SK-MEL-5 (cell line): ENCODE measurements at places on chromosomes 5 and 9. TPM values are rescaled to one million over a fixed set of nuclear protein-coding genes. Genes with fewer than 3 reads are reported as not detected.
A peak's percentile ranks its signal among the peaks of the same experiment; 100 is the strongest.

The TPRN gene
- total RNA-seq: 8.6 and 9.3 TPM in 2 replicates

DNA sequence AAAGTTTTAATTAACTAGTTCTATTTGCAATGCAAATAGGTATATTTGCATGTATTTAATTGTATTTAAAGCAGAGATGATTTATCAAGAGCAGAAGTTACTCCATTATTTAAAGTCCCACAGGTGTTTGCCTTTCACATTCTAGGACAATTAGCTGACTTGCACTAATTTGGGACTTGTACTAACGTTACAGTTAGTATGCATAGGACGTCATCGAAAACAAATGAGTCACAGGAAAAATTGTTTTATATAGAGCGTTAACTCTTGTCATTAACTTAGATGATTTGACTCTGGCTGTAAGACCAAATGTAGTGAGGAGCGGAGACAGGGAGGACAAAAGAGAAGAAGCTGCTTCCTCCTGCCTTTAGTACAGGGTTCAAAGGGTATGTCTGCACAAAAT, 126.1 kb upstream of the IFNE start:
- no peak for DNase-seq

DNA sequence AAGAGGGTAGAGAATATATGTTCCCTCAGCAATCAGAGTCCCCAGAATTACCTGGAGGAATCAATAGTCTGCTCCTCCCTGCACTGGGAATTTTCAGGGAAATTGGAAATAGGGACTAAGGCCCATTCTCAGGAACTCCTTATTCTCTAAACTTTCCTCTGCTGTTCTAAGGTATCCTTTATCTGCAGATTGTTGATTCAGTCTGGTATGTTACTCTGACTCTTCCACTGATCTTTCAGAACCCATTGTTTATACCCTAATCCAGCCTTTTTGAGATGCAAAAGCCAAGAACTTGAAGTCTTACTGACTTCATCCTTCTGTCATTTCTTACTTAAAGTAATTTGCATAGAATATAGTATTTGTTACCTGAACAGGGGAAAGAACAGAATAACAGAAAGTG, 143.5 kb upstream of the PPP1R2B start:
- DNase-seq: no peak

DNA sequence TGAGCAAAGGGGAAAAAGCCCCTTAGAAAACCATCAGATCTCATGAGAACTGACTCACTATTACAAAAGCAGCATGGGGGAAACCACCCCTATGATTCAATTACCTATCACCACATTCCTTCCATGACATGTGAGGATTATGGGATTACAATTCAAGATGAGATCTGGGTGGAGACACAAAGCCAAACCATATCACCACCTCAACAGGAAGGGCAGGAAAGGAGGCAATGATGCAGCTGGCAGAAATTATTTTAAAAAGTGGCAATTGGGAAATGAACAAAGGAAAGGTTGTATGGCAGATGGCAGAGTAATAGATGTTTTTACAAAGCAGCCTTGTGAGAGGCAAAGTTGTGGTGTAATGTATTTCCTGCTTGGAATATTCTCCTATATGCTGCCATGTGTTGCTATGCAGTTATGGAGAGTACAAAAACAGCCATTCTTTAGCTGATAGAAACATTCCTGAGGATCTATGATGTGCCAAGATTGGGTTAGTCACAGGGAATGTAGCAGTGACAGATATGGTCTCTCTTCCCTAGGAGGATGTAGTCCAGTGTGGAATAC, 138.8 kb downstream of the SMC2 start:
- peak; percentile 64 for DNase-seq

The TAF11L4 gene
- total RNA-seq: not detected in 2 replicates

DNA sequence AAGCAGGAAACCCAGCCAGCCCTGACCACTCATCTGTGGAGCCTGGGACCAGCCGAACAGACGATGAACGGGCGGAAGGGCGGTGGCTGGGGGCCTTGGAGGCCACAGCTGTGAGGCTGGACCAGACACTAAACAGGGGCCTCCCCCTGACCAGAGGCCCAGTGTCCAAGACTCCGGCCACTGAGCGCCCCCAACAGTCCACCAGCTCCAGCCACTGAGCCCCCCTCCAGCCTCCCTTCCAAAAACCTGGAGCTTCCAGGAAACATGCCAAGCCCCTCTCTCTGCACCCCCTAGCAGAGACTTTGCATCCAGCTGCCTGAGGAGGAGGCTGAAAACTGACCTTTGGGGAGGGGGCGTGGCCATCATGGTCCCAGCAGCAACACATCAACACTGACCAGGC, 23.2 kb downstream of the CNTFR start:
- no peak for DNase-seq

- no peak for DNase-seq
Observed at GRCh38 chr5:39541920-39542319, 117.1 kb upstream of the DAB2 start.

DNA sequence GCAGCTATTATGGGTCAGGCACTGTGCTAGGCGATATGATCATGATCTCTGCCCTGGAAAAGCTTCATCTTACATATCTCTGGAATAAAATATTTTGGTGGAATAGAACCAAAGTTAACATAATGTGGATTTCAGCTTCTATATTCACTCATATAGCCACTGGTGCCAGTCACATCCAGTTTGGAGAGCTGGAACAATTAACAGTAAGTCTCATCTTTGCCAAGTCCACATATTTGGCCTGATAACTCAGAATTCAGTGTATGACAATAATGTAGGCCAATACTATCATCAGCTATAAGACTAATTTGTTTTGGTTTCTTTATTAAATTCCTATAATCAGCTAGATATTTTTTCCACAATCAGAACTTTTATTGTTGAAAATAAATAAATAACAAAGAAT, 5.9 kb upstream of the FAM13B start:
- DNase-seq: no peak

The LECT2 gene
- total RNA-seq: not detected in 2 replicates

DNA sequence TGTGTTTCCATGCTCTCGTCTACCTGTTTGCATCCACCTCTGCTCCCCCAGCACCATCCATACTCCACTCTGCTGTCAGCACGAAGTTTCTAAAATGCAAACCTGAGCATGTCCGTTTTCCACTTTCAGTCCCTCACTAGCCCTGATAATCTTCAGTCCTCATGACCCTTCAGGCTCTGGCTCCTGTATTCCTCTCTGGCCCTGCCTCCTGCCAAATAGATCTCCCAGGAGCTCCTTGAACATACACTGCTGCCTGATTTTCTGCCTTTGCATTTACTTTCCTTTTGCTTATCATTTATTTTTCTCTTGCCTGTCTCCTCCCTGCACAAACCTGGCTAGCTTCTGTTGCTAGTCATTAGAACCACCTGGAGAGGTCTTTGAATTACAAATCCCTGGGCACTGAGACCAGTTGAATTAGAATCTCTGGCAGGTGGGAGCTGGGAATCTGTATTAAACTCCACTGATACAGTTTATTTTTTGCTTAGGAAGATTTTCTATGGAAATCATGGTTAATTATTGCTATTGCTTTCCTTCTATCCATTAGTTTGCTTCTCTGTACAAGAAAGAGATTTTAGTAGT, 18.5 kb downstream of the ARHGEF28 start:
- no peak for DNase-seq

DNA sequence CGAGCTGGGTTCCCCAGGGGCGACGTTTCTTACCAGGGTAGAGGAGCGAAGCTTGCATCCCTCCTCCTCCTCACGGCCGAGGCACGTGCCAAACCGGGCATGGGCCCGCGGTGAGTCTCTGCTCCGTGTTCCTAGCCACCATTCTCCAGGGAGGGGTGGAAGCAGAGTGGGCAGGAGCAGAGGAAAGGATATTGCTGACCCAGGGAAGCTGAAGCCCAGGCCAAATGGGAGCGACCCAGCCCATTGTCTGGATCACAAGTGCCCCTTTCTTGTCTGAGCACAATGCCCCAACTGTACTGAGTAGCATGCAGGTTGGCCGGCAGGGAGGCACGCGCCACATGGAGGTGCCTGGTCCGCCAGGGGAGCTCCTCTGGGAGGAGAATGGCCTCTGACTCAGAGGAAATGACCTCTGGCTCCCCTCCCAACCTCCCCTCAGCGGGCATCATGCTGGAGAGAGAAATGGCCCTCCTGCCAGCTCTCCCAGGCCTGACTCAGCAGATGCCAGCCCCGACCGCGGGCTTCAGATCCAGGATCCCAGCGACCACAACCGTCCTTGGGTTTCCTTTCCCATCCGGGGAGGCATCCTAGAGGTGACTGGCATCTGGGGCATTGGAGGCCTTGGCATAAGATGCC, 1.1 kb downstream of the PRR7 start:
- DNase-seq: peak; percentile 97

DNA sequence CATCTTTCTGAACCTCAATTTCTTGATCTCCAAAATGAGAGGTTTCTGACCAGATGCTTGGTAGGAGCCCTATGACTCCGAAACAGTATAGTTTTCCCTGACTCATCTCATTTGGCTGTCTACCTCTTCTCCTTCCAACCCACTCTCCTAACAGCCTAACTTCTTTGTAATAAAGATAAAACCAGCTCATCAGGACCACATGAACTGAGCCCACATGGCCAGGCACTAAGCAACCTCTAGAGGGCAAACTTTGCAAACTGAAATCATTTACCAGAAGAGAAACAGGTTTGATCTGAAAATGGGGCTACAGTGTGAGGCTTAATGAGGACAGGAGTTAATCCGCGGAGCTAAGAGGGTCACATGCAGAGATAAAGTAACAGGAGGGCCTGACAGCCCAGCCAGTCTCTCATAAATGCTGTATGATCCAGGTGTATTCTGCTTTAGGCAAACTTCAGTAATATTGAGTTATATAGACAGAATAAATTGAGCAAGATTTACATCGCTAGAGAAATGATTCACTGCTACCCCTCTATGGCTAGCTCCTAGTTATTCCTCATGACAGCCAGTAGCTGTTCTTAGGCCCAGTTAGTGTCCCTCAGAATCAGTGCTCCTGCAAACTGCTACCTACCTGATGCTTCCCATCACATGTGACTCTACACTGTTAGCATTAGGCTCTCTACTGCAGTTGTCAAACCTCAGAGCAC, 64.6 kb downstream of the ABCA1 start:
- peak; percentile 85 for DNase-seq

- DNase-seq: no peak
Observed at GRCh38 chr5:139418793-139419192, 14.9 kb upstream of the SPATA24 start.

The ARID3C gene
- total RNA-seq: 0.11 and 0.26 TPM in 2 replicates

The LIX1 gene
- not detected in 2 replicates for total RNA-seq

DNA sequence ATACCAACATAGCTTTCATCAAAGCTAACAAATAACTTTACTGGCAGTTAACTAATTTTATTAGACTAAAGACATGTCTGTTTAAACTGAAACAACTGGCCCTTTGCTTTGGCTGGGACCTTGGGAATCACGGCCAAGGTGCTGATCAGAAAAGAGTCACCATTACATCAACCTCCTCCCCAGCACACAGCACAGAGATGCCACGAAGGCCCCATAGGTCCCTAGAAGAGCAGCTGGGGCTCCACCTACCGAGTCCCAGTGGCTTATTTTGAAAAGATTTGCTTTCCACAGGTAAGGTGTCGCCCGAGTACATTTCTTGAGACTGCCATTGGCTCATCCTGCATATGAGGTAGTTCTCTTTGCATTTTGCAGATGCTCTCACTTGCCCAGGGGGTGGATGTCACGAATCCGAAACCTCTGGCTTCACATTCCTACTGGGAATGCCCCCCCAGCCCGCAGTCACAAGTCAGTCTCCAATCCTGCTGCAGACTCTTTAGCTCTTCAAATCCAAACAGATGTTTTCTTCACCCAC, 18.8 kb upstream of the HSD17B3 start:
- no peak for DNase-seq

The ALDOB gene
- total RNA-seq: not detected in 2 replicates

GRCh38 chr9:14710804-14711203, 11.7 kb downstream of the CER1 start:
- no peak for DNase-seq

GRCh38 chr5:178378527-178379484, 146.2 kb upstream of the PHYKPL start:
- DNase-seq: no peak

GRCh38 chr5:42851481-42851880, 39.8 kb upstream of the SELENOP start:
- no peak for DNase-seq

GRCh38 chr9:120894321-120895148, 17.5 kb upstream of the PHF19 start:
- no peak for DNase-seq

GRCh38 chr5:128470663-128471062, 67.4 kb downstream of the FBN2 start:
- DNase-seq: no peak

- no peak for DNase-seq
Observed at GRCh38 chr9:136996361-136997292, at the start of gene CLIC3. TSS of gene CLIC3 (minus strand) at chr9:136996568. CDS start at chr9:136996543, 25 bp downstream.

GRCh38 chr9:14111696-14112095, 202.2 kb downstream of the NFIB start:
- no peak for DNase-seq

- no peak for DNase-seq
Observed at GRCh38 chr5:10975945-10976344, 214.9 kb upstream of the DAP start.

- DNase-seq: no peak
Observed at GRCh38 chr9:122191584-122191983, 31.9 kb downstream of the MORN5 start.

DNA sequence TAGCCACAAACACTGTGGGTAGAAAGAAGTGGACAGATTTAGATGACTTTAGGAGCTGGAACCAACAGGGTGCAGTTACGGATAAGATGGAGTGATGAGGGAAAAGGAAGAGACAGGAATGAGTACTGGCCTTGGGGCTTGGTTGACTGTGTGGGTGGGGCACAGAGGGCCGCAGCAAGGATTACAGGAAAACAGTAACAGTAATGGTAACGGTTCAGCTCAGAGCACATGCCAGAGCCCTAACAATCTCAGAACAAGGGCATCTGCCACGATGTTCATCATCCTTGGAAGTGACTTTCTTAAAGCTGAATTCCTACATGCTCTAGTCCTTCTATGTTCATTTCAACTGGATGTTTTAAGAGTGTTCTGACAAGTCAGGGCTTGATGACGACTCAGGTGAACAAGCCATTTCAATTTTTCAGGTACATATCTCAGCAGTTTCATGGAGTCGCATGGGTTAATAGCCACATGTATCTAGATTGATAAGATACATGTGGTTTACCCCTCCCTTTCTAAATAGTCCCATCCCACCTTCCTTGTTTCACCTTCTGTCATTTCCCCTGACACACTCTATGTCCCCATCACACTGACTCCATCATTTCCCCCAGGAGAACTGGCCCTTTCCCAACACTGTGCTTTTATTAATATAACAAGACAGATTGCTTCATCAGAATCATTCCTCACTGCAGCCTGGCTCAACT, 65.0 kb downstream of the CEMIP2 start:
- DNase-seq: no peak

GRCh38 chr5:167281925-167282324, 1009.5 kb upstream of the WWC1 start:
- no peak for DNase-seq

GRCh38 chr5:42337607-42338006, 85.6 kb upstream of the GHR start:
- no peak for DNase-seq

The GPR151 gene
- total RNA-seq: not detected in 2 replicates
